ENCODE measurements at places on chromosomes 6 and 20.

DNA sequence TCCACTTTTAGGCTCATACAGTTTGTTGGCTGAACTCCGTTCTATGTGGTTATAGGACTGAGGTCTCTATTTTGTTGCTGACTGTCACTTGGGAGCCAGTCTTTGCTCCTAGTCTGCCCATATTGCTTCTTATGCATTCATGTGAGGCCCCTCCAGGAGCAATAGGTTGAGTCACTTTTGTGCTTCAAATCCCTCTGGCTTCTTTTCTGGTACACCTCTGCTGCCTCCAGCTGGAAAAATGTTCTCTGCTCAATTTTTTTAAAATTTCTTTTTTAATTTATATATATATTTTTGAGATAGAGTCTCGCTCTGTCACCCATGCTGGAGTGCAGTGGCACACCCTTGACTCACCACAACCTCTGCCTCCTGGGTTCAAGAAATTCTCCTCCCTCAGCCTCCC lies 42.7 kb upstream of the NOX3 start:
- no peak for DNase-seq

GRCh38 chr6:132750455-132751248 lies 7.1 kb downstream of the VNN2 start:
- no peak for DNase-seq

GRCh38 chr6:162409741-162410691 lies 317.6 kb downstream of the PRKN start:
- no peak for DNase-seq

DNA sequence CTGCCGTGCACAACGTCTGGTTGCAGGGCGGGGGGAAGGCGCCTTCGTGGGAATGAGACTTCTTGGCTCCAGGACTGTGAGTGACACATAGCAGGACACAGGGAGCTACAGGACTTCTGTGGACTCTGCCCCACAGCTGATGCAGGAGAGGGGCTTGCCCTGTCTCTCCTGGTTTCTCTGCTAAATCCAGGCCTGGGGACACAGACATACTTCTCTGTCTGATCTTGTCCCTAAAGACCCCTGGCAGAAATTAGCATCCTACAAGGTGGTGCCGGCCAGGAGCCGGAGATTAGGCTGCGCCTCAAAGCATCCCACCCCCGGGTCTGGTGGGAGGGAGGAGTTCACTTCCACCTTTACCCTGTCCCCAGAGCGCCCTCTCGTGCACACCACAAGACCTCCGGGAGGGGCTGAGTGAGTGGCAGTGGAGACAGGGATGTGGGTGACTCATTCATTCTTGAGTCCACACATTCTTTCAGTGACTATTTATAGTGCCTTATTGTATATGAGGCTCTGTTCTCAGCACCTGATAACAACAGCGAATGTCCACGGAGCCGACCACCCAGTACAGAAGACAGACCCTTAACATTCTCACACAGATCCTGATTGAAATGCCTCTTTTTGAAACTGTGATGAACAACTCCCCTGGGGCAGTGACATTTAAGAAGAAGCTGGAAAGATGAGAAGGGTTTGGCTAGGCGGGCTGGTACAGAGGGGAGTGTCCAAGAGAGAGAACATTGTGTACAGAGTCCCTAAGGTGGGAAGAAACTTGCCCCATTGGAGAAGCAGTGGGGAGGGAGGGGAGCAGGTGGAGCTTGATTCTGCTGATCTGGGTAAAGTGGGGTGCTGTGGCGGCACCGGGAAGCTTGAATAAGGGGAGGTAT lies 39.0 kb downstream of the GMPR start:
- DNase-seq = no peak

- DNase-seq = no peak
Measured at GRCh38 chr6:41697861-41698781, 37.3 kb downstream of the TFEB start.

Measured in CD4-positive, alpha-beta T cell treated with Interleukin-4 for 4 hours (primary cell).